ENCODE measurements at places on chromosomes 12 and 14. TPM values are rescaled to one million over a fixed set of nuclear protein-coding genes. Genes with fewer than 3 reads are reported as not detected.

DNA sequence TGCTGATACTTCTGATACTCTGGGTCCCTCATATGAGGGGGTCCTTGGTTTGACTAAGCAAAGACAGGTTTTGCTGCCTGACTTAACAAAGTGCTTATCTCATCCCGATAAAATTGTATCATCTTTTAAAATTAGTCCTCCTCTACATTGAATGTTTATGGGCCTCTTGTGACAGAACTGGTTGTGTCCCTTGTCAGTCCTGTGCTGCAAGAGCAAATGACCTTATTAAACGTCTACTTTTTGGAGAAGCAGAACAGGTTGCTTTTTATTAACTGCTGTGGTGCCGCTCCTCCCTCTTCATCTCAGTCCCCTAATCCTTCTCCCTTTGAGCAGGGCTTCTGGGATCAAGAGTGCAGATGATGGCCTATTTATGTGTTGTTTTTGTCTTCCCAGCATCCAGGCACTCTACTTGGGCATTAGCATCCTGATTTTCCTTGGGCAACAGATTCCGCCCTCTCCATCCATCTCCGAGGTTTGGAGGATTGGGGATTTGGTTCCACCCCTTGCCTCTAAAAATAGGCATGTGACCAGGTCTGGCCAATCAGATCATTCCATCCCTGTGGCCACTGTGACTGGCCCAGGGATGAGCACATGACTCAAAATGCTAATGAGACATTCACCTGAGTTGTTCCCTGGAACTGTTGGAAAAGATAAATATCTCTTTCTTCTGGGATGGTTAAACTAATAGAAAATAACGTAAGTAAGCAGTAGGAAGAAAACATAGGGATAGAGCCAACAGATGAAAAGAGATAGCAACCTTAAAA is 2.9 kb upstream of the DENR start:
- no peaks in the 10 kb centered on the region for H3K27me3 ChIP-seq
- no peak overlapping the region for H3K27ac ChIP-seq
- no peak overlapping the region for H3K4me3 ChIP-seq
- no peaks in the 10 kb centered on the region for H3K36me3 ChIP-seq
- H3K4me1 ChIP-seq, result no peaks in the 10 kb centered on the region

- H3K4me3 ChIP-seq, result no peak overlapping the region
- H3K27ac ChIP-seq, result no peak overlapping the region
- DNase-seq, result no peak
Measured at GRCh38 chr12:78324234-78324633, 493.5 kb downstream of the NAV3 start.

GRCh38 chr12:4446335-4446734 is 720 bp upstream of the FGF6 start:
- H3K36me3 ChIP-seq, result no peaks in the 10 kb centered on the region
- DNase-seq, result no peak
- H3K27me3 ChIP-seq, result no peaks in the 10 kb centered on the region
- H3K4me1 ChIP-seq, result no peaks in the 10 kb centered on the region
- no peak overlapping the region for H3K27ac ChIP-seq

- H3K4me1 ChIP-seq, result no peaks in the 10 kb centered on the region
- DNase-seq, result no peak
- no peak overlapping the region for H3K27ac ChIP-seq
- H3K27me3 ChIP-seq, result no peaks in the 10 kb centered on the region
- H3K4me3 ChIP-seq, result no peak overlapping the region
Measured at GRCh38 chr12:65984227-65984479, 146.4 kb downstream of the LLPH start.

PTPRQ gene
- 0.30 TPM for total RNA-seq

MYF6 gene
- not detected for total RNA-seq

TAS2R30 gene
- 9.9 TPM for total RNA-seq

EMP1 gene
- 35.1 TPM for total RNA-seq

TRIM9 gene
- 0.91 TPM for total RNA-seq
